ENCODE measurements at places on chromosomes 2 and 18.

GRCh38 chr2:168749297-168749696 lies 53.1 kb upstream of the NOSTRIN start:
- DNase-seq = no peak

DNA sequence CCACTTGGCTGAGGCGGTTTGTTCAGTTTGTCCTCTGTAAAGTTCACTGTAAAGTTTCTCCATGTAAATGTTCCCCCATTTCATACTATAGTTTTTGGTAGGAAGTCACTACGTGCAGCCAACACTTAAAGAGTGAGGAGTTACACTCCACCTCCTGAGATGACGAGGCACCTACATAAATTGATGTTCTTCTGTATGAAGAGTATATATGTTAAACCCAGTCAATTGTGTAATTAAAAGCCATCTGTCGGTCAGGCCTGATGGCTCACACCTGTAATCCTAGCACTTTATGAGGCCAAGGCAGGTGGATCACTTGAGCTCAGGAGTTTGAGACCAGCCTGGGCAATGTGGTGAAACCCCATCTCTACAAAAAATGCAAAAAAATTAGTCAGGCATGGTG lies 7.6 kb downstream of the PIGN start:
- no peak for DNase-seq

DNA sequence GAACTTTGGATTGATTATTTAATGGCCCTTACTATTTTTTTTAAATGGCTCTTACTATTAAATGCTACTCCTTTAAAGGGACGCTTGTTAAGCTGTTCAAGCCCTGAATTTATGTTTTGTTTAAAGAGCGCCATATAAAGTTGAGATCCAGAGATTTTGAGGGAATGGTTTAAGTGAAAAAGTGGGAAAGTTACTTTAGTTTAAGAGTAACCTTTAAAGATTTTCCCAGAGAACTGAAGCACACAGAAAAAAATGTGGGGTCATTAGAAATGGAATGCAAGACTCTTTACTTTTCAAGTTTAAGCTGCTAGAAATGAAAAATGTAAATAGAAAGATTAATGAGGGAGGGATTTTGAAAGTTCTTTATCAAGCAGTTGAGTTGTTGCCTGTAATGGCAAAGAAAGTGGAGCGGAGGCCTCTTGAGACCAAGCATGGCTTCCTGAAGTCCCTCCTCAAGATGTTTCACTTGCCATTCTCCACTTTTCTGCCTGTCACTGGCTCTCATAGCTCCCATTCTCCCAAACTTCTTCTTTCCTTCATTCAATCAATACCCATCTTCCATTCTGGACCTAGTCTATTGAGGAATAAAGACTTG lies 93.2 kb downstream of the KCNS3 start:
- DNase-seq = no peak

- DNase-seq = no peak
These were observed 48.1 kb upstream of the GALR1 start for GRCh38 chr18:77201506-77201905.

DNA sequence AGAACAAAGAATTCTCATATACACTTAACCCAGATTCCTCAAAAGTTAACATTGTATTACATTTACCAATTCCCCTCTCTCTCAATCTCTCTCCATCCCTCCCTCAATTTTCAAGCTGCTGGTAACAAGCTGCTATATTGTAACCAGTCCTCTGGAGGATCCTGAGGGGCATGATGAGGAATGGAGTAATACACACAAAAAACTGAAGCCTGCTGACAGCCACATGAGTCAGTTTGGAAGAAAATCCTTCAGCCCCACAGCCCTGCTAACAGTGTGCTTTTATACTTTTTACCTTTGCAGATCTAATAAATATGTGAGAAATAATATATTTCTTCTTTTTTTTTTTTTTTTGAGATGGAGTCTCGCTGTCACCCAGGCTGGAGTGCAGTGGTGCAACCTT lies 165.7 kb upstream of the RAB12 start:
- DNase-seq = no peak

DNA sequence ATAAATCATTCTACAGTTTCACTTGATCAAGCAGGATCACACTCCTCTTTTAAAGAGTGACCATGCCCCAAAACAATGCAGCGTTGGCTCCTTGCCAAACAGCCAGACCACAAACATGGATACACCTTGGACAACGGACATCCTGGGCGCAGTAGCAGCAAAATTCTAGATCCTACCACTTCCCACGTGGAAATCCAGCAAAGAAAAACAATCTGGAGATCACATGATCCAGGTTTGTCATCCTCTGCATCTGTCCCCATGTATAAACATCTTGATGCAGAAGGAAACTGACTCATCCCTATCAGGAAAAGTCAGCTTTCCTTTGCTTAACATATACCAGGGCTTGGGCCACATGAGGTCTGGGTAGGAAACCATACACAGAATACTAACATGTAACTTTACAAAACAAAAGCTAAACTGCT lies 53.1 kb downstream of the ZNF521 start:
- no peak for DNase-seq

- no peak for DNase-seq
These were observed 77.3 kb downstream of the AGAP1 start for GRCh38 chr2:235570966-235571692.

DNA sequence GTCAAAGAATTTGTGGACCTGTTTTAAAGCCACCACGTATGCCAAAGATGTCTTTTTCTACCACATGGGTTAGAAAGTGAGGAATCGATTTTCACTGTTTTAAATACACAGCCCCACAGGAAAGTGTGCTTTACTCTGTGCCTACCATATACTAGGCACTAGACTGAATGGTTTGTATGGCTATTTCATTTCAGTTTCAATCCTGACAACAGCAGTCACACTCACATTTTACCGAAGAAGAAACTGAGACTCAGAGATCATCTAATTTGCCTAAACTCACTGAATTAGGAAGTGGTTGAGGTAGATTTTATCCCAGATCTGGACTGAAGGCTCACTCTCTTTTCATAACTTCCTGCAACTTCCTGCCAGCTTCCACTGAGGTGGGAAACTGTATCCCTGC lies 176.4 kb downstream of the ALK start:
- DNase-seq = no peak

- DNase-seq = no peak
These were observed 38.7 kb upstream of the ANXA4 start for GRCh38 chr2:69703189-69703588.

DNA sequence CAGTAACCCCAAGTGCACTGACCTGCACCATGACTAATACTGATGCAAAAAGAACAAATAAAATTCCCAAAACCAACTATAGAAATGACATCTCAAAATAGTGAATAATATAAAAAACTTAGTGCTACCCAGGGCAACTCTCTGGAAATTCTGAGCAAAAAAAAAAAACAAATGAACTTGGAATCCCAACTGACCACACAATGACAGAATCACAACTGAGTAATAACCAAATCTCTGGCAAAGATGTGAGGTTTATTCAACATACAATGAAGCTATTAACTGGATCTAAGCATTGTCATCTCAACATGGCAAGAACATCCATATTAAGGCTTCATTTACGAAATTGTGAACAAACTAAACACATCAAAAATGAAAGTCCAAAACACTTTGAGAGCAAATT lies 22.7 kb downstream of the EXOC6B start:
- DNase-seq = no peak

DNA sequence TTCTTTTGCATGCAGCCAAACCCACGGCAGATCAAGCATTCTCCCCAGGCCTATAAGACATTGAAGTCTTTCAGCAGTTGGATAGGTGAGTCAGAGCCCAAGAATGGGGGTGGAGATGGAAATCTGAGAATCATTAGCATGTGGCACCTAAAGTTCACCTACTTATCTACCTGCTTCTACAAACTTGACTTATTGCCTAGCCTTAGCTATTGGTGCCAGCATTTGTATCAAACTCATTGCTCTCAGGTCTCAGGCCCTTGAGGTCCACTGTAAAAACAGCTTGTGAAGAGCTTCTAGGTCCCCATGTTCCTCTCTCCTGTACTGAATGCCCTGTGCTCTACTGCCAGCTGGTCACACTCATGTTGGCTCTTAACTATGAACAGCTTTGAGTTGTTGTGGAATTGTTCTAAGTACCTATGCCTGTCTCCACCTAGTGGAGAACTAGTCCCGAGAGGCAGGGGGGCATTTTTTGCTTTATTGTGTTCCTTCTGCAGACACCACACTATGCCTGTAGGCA lies 278.4 kb upstream of the SPRED2 start:
- no peak for DNase-seq

DNA sequence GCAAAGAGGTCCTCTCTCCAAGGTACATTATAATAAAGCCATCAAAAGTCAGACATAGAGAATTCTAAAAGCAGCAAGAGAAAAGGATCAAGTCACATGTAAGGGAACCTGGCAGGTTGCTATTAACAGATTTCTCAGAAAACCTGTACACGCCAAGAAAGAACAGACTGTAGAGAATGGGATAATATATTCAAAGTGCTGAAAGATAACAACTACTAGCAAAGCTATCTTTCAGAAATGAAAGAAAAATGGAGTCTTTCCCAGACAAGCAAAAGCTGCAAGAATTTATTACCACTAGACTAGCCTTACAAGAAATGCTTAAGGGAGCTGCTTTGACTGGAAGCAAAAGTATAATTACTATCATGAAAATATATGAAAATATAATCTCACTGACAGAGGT lies 81.5 kb downstream of the PTPN2 start:
- DNase-seq = no peak

DNA sequence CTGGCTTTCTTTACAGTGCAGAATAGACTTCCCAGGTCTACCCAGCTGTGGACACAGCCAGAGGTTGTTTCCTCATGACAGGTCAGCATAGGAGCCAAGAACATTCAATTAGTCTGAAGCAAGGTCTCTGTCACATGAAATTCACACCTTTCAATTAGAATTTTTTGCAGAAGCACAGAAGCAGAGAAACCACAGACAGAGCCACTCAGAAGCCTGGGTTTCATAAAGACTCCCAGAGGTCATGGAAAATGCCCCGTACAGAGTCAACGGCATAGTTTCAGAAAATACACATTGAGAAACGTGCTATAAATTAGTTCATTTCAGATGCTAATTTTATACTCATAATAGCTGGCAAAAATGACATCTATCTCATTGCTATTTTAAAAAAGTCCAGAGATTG lies 87.0 kb upstream of the TMEM200C start:
- no peak for DNase-seq

GRCh38 chr18:32899819-32900218 lies 127.0 kb upstream of the KLHL14 start:
- DNase-seq = no peak

GRCh38 chr2:17162713-17163112 lies 355.5 kb downstream of the RAD51AP2 start:
- DNase-seq = no peak

GRCh38 chr2:49342156-49342555 lies 187.8 kb upstream of the FSHR start:
- no peak for DNase-seq

- no peak for DNase-seq
These were observed 22.1 kb upstream of the TNS1 start for GRCh38 chr2:218024871-218025270.

DNA sequence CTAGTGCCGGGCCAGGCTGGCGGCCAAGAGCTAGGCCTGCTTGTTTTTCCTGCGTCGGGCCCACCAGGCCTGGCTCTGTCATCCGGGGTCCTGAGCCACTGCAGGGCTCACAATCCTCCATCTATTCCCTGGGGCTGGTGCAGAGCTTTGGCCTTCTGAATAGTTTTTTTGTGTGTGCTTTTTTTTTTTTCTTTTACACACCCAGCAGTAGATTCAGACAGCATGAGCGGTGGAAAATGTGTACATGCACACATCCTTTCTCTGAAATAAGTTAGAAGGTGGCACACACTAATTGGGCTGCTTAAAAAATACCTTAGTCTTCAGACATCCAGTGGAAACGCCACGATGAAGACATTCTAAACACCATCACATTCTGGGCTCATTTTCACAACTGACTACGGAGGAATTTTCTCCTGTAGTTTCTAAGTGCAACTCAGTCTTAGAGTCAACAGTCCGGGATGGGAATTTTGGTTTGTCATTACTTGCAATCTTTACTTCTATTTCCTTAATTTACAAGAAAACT lies 6.1 kb downstream of the ZFP36L2 start:
- no peak for DNase-seq

DNA sequence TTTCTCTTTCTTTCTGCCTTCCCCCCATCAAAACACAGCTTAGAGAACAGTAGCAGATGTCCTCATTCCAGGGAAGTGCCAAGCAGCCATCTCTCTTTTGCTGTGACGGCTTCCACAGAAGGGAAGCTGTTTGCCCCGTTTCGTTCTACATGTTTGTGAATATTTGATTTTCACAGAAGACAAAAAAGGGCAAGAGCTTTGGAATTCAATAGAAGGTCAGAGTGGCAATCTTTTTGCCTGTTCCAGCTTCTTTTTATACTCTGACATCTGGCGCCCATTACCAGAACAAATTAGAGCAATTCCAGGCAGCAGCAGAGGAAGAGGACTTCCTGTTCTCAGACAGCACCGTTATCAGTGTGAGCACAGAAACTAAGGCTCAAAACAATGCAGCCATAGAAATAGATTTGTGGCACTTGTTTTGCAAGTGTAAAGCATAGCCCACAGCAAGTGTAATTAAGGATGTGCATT lies 79.0 kb upstream of the CDH19 start:
- DNase-seq = no peak

DNA sequence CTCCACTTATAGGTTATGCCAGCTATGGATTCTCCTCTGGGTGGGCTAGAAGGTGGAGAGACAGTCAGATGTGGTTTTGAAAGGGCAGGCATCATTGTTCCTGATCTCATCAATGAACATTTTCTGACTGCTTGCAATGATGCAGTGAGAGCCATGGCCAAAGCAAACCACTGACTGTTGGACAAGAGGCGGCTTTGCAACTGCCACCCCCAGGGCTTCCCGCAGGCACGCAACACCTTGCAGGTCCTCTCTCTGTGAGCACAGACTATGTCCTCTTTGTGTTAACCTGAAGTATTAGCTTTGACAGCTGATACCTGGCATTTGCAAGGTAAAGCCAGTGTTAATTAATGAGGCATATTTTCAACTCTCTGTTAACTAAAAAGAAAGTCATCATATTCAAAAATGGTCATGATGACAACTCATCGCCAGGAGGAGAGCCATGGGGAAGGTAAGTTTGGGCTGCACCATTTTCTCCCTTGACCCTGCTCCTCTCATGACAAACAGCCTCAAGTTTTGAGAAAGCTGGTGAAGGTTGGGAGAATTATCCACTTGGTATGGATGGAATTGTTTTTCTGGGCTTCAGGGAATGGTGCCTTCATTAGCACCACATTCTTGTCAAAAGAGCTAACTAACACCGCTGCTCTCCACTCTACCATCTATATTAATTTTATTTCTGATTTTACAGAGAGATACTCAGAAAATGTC lies 14.9 kb upstream of the FAM124B start:
- DNase-seq = no peak

GRCh38 chr18:42141439-42141838 lies 186.4 kb downstream of the PIK3C3 start:
- DNase-seq = no peak

- DNase-seq = no peak
These were observed 167.3 kb downstream of the IKZF2 start for GRCh38 chr2:212984129-212984528.

- DNase-seq = no peak
These were observed 65.2 kb downstream of the TMEM247 start for GRCh38 chr2:46544581-46544980.

DNA sequence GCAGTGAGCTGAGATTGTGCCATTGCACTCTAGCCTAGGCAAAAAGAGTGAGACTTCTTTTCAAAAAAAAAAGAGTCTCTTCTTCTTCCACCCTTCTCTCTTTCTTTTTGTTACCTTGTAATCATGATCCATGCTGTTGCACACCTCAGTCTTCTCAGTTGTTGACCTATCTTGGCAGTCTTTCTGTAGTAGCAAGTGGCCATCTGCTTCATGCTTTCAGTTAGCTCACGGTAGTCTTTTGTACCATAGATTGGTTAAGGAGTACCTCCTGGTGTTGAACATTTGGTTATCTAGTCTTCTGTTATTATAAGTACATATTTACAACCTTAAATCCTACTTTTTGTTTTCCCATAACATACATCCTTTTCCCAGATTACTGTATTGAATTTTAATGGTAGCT lies 3.1 kb downstream of the GORASP2 start:
- no peak for DNase-seq
